ENCODE measurements at places on chromosomes 3 and 15.
A peak's percentile ranks its signal among the peaks of the same experiment; 100 is the strongest.

- no peak overlapping the region for H3K4me3 ChIP-seq
- H3K4me1 ChIP-seq: peaks cover 1% of the 10 kb centered on the region
- H3K27ac ChIP-seq: no peak overlapping the region
- no peaks in the 10 kb centered on the region for H3K27me3 ChIP-seq
- H3K36me3 ChIP-seq: peaks cover 18% of the 10 kb centered on the region
Measured at GRCh38 chr3:131047582-131047981, 20.9 kb downstream of the NEK11 start.

- DNase-seq: no peak
- H3K27ac ChIP-seq: no peak overlapping the region
- no peak overlapping the region for H3K4me3 ChIP-seq
- peaks cover 9% of the 10 kb centered on the region for H3K36me3 ChIP-seq
Measured at GRCh38 chr3:124227150-124227630, 235.3 kb upstream of the ROPN1 start.

GRCh38 chr15:66496951-66497501 lies 536 bp downstream of the SNAPC5 start:
- H3K27ac ChIP-seq: peak overlapping the region; percentile 89
- DNase-seq: no peak
- H3K4me3 ChIP-seq: peak overlapping the region; percentile 95
- no peaks in the 10 kb centered on the region for H3K4me1 ChIP-seq
- H3K27me3 ChIP-seq: peaks cover 5% of the 10 kb centered on the region

DNA sequence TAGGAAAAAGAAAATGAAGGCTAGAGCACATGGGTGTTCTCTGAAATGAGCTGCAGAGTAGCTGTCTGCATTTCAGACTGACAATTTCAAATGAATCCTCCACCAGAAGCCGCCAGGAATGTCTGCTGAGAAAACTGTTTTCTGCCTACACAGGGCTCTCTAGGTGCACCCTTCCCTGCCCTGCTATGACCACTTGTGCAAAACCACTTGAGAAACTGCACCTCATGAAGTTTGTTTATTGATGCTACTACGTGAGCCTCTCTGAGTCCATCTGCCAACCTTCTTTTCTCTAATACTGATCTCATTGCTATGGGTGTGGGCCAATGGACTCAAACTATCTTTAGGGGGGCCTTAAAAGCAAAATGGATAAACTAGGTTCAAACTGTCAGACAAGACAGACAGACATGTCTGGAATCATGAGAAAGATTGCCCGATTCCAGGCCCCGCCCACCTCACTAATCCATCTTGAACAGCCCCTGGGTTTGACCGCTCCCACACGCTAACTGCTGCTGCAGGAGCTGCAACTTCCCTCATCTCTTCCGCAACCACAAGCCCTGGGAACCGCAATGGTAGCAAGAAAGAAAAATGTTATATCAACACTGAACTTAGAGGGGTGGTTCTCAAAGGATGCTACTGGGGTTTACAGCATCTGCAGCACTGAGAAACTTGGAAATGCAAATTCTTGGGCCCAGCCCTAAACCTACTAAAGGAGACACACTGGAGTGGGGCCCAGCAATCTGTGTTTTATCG lies 9.0 kb upstream of the CD47 start:
- no peak for DNase-seq
- peaks cover 2% of the 10 kb centered on the region for H3K27me3 ChIP-seq
- no peak overlapping the region for H3K4me3 ChIP-seq
- no peaks in the 10 kb centered on the region for H3K36me3 ChIP-seq
- H3K4me1 ChIP-seq: peaks cover 54% of the 10 kb centered on the region

DNA sequence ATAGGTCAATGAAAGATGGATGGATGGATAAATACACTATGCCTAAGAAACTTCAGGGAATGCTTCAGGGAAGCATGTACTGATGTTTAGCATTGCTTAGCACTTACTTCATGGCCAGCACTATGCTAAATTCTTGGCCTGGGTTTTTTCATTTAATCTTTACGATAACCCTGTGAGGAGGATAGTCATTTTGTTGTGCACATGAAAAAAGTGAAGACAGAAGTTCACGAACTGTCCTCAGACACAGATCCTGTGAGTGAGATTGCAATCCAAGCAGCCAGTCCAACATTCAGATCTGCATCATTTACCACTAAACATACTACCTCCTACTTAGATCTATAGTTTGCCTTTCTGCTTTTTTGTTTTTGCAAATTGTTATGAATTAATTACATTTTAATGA lies 510.8 kb upstream of the AGTR1 start:
- no peak overlapping the region for H3K4me3 ChIP-seq
- H3K4me1 ChIP-seq: peaks cover 2% of the 10 kb centered on the region
- no peaks in the 10 kb centered on the region for H3K36me3 ChIP-seq
- H3K27me3 ChIP-seq: no peaks in the 10 kb centered on the region
